Memory B cell (primary cell): ENCODE measurements at places on chromosomes 16 and 17.

- no peak for DNase-seq
Observed at GRCh38 chr17:39450051-39450450, 1.0 kb downstream of the MED1 start.

DNA sequence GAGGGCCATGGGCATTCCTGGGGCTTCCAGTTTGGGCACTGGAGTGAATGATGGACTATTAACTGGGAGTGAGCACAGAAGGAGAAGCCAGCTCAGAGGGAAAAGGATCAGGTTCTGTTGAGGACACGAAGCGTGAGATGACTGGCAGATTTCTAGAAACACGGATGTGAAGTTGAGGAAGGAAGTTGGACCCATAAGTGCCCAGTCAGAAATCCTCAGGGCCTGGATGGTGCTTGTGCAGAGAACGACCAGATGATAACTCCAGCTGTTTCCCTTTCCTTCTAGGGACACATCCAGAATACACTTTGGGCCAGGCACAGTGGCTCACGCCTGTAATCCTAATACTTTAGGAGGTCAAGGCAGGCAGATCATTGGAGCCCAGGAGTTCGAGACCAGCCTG, 23.3 kb upstream of the ANKRD40CL start:
- DNase-seq, result no peak

DNA sequence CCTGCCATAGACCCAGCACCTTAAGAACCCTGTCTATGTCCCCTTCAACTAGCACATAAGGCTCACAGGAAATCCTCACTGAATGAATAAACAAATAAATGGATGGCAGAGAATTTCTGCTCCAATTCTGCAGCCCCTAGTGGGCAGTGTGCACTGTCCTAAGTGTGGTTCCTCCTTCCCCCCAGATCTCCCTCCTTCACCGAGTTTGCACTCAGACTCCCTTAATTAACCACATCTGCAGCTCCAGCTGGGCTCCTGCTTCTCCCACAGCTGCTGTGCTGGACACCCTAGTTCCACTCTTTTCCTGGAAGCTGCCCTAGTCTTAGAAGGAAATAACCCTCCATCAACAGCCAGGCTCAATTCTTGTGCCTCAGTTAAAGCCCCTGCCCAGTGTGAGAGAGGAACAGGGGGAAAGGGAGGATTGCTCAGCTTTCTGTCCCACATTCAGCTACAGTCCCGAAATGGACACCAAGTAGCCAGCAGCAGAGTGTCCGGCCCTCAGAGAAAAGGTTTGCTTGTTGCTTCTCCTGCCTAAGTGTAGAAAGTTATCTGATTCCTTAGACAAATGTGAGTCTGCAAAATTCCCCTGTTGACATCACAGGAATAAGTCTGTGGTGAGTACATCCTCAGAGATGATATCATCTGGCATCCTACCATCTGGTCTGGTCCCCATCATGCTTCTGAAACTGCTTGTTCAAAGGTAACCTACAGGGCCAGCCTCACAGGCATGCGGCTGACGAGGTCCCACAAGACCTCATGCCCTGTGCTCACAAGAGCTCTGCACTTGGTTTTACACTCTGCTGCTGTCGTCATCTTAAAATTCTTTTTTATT, 12.3 kb downstream of the LRRC3C start:
- DNase-seq, result no peak

GRCh38 chr16:48946686-48947370, 334.8 kb downstream of the CBLN1 start:
- DNase-seq, result no peak

GRCh38 chr16:29925105-29925756, 795 bp downstream of the KCTD13 start:
- no peak for DNase-seq

- no peak for DNase-seq
Observed at GRCh38 chr16:30972872-30973271, 12.1 kb upstream of the HSD3B7 start.

DNA sequence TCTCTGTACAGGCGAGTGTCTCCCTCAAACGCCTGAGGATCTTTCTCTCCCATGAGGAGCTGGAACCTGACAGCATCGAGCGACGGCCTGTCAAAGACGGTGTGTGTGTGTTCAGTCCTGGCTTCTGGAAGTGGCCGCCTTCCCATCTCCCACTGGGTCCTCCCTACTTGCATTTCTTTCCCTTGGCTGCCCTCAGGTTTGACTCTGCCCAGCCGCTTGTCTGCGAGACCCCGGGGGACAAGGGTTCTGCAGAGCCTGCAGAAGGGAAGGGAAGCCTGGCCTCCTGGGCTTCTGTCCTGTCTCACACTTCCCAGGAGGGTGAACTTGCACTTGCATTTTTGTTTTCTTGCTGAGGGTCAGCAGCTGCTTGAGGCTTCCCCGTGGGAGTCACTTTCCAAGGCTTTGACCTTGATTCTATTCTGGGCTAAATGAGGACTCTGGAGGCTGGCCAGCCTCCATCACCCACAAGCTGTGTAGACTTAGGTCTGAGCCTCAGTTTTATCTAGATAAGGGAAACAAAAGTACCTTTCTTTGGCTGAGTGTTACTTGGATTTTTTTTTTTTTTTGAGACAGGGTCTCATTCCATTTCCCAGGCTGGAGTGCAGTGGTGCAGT, 122.3 kb downstream of the ABCC1 start:
- DNase-seq, result no peak

DNA sequence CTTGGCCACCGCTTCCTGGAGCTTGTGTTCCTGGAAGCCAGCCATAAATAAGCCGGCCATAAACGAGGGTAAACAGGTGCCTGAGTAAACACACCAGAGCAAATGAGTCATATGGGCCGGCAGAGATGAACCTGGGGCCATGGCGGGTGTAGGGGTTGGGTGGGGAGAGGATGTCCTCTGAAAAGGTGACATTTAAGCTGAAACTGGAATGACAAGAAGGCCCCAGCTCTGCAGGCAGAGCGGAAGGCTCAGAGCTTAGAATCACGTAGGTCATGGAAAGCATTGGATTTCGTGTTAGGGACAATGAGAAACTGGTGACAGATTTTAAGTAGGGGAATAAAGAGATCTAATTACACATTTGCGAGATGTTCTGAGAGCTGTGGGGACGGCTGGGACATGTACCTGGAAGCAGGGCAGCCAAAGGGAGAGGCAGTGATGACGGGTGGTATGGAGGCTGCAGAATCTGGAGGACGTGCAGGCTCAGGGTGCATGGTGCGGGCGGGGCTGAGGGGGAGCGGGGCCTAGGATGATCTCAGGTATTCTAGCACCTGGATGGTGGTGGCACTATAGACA, 8.1 kb upstream of the DNASE1 start:
- DNase-seq, result no peak

DNA sequence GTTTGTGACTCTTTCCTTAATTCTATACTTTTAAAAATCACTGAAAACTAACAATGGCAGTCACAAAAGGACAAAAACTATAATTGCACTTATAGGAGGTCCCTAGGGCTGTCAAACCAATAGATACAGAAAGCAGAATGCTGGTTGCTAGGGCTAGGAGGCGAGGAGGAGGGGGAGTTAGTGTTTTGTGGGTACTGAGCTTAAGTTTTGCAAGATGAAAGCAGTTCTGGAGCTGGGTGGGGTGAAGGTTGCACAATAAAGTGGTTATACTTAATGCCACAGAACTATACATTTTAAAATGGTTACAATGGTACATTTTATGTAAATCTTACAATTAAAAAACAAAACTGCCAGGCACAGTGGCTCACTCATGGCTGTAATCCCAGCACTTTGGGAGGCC, 27.3 kb downstream of the NUBP1 start:
- no peak for DNase-seq

- no peak for DNase-seq
Observed at GRCh38 chr16:4578961-4579530, 22.9 kb downstream of the C16orf96 start.

DNA sequence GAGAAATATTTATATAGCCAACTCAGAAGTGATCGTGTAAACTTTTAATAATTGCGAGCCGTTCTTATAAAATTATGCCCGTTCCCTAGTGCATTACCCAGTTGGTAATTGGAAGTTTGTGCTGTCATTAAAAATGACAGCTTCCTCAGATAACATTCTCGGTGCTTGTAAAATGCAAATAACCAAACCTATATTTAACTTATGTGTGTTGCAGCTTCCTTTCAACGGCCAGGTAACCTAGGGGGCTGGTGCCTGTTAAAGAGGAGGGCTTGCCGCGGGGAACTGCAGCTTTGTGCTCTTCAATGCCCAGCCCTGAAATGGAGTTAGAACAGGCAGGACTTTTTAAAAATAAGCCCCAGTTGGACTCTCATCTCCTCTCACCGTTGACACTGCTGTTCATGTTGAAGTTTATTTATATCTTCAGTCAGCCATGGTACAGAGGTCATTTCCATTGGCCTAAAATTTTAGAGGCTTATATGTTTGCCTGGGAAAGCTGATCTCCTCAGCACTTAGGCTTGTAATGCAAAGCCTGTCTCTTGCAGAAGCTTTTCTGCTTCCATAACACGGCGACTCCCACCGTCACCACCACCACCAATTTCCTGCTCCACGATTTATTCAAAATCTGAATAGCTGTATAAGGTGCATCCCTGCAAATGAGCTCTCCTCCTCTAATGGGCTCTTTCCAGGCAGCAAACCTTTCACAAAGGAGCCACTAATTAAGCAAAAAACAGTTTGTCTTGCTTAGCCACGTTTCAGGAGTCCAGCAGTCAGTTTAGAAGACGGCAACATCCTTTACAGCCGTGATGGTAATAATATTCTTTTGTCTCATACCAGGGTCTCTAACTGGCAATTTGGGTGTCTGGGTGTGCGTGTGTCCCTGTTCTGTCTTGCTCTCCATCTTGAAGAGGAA, 74.7 kb downstream of the RPA1 start:
- no peak for DNase-seq

DNA sequence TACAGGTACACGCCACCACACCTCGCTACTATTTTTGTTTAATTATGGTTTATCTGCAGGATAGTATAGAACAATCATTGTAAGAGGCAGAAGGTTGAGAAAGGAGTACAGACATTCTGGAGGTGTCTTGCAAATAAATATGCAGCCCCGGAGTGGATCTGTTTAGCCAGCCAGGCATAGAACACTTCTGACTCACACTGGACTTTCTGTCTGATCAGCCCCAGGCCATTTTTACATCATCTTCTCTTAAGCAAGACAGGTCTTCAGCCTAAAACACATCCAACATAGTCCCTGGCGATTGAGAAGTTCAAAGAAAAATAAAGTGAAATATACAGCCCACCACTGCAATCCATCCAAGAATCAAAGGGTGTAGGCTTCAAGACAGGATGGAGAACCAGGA, 81.4 kb downstream of the XYLT1 start:
- DNase-seq, result no peak

GRCh38 chr16:12236589-12236988, 260.1 kb downstream of the SNX29 start:
- DNase-seq, result no peak

- DNase-seq, result peak; percentile 11
Observed at GRCh38 chr17:37743612-37743874, 1.3 kb downstream of the HNF1B start.

DNA sequence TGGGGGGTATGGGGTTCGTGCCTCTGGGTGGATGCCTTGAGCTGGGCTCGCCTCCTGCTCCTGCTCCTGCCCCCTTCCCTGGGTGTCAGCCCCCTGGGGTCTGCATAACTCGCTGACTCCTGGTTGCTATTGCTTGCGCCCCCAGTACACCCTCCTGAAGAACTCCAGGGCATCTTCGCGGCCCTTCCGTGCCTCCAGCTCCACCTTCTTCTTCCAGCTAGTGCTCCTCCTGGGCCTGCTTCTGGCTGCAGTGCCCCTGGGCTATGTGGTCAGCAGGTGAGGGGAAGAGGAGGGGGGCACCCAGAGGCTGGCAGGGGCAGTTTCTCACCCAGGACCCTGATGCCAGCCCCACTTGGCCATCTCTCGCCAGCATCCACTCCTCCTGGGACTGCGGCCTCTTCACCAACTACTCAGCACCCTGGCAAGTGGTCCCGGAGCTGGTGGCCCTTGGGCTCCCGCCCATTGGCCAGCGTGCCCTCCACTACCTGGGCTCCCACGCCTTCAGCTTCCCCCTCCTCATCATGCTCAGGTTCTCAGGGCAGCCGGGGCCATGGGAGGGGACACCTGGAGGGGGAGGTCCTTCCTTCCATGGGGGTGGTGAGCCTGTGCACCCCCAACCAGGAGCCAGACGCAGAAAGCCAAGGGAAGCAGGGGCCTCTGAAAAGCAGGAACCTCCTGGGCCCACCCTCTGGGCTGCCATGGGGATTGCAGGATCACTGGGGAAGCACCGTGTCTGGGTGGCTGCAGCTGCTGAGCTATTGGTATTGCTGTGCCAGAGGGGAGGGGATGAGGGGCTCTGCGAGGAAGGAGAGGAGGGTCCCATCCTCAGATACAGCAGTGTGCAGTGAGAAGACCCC, 7.8 kb upstream of the C17orf99 start:
- DNase-seq, result no peak

- DNase-seq, result no peak
Observed at GRCh38 chr16:75292691-75293090, 41.3 kb upstream of the BCAR1 start.

DNA sequence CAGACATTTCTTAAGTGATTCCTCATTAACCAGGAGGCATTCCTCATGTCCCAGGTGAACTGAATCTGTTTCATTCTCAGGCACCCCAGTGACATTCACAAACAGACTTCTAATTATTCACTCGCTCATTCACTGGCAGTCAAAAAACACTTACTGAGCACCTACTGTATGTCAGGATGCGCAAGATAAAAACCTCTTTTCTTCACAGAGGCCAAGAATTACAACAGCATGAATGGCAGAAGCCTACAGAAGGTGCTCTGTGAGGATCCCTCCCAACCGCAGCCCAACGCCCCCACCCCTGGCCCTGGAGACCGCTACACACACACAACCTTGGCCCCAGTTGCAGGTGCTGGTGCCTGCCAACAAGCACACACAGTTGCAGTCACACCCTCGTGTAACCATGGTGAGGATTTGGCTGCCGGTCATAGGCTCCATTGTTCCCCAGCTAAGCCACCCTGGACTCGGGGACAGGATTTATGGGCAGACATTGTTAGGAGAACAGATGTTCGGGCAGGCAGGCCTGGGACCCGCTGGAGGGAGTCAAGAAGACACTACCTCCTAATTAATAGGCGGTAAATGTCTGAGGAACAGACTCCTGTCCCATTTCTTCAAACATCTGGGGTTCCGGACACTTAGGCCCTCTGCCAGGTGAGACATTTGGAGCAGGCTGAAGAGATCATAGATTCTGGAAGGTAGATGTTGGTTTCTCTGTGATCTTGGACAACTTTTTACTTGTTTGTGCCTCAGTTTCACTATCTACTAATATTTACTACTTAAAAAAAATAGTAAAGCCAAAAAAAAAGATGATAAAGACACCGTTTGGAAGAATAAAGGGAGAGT, 43.2 kb downstream of the CUEDC1 start:
- DNase-seq, result no peak

DNA sequence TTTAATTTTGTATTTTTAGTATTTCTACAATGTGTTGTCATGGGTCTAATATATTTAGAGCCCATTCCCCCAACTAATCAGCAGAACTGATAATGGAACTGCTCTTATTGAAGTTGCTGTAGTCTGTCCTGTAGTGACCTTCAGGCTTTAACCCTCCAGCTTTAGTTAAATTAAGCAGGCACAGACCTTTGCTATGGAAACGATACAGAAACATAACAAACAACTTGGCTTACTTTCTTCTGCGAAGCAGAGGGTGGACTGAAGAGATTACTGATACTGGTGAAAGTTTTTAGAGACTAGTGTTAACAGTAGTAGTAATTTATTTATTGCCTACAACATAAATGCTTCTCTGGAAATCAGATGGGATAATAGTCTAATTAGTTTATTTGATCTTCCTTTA, 61.4 kb downstream of the NFATC3 start:
- no peak for DNase-seq

- no peak for DNase-seq
Observed at GRCh38 chr17:74362069-74362405, 369 bp upstream of the BTBD17 start.
